Stromal cell of bone marrow (primary cell): ENCODE measurements at places on chromosomes 5 and 9.

- no peak for DNase-seq
Observed at GRCh38 chr9:12739014-12739652, 35.7 kb upstream of the LURAP1L start.

GRCh38 chr5:122412966-122413365 lies 100.9 kb downstream of the SNCAIP start:
- no peak for DNase-seq

- no peak for DNase-seq
Observed at GRCh38 chr5:134492568-134492967, 32.9 kb upstream of the JADE2 start.

DNA sequence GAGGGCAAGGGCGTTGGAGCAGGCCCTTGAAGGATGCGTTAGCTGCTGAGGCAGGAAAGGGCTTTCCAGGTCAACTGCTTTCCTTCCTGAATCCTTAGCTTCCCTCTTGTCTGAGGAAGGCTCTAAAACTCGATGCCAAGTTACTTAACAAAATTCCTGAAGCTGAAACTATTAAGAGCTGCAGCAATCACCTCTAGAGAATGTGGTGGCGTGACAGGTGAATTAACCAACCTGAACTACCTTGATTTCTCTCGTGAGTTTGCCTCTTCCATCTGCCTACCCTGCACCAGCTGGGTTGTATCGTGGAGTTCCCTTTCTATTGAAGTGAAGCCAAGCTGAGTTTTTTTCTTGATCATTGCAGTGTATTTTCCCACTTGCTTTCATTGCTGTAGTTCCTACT lies 96.1 kb downstream of the PDE8B start:
- DNase-seq, result no peak

- peak; percentile 34 for DNase-seq
Observed at GRCh38 chr5:68318955-68319705, 103.6 kb downstream of the PIK3R1 start.

- DNase-seq, result peak; percentile 68
Observed at GRCh38 chr5:137743031-137743640, 7.2 kb upstream of the KLHL3 start.

DNA sequence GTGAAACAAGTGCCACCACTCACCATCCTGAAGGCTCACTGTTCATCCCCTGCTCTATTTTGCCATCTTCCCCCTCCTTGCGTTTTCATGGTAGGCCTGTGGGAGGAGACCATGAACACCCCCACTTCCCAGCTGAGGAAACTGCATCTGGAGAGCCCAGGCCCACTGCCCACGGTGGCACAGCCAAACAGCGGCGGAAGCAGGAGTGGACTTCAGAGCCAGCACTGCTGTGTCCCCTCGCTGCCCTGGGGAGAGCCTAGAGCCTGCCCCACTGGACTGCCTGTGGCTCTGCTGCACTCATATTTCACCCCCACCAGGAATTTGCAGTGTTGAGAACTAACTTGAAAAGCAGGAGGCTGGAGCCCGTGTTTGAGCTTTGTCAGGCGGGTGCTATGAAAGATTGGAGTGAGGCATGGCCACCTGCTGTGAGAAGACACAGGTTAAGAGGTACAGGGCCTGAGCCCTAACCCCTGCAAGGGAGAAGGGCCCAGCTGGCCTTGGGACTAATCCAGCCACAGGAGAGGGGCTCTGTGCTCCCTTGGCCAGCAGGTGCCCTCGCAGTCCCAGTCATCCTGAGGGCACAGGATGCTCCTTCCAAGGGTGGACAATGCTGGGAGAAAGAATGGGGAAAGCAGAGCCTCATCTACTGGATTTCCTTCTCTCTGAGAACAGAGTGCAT lies 79.0 kb downstream of the MACROH2A1 start:
- no peak for DNase-seq

- DNase-seq, result no peak
Observed at GRCh38 chr5:134525683-134526482, 413 bp downstream of the JADE2 start.

GRCh38 chr9:69104830-69105527 lies 69.1 kb upstream of the TJP2 start:
- no peak for DNase-seq

- DNase-seq, result no peak
Observed at GRCh38 chr5:125043781-125044391, 297.4 kb upstream of the ZNF608 start.

GRCh38 chr9:105238302-105238701 lies 6.1 kb upstream of the SLC44A1 start:
- DNase-seq, result no peak

DNA sequence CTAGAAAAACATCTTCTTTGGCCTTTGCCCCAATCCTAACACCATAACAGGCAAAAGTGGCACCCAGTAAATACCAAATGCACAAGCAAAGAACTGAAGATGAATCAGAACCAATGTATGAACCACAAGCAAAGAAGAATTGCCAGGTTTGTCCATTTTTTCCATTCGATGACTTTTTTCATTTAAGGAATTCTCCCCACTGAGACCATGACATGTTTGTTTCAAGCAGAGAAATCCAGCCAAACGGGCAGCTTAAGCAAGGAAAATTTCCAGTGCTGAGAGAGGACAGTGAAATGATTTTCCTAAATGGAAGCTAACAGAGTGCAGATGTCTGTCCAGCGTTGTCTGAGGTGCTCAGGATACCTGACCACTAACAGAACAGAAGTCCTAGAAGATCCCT lies 203.7 kb downstream of the ADAMTS12 start:
- peak; percentile 75 for DNase-seq

DNA sequence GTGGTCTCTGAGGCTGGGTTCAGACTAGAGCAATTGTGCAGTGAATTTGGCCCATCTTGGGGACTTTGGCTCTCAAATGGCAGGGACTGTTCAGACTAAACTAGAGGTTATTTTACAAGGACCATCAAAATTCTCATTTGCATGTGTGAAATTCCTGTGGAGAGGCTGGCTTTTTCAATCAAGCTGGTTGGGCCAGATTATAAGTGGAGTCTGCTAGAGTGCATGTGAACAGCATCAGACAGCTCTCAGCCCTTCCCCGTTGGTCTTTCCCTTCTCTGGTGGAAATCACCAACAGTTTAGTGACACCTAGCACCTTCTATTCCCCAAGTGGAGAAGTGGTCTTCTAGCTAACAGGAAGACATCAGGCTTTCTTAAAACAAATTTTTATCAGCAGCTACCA lies 301.3 kb downstream of the CWC27 start:
- no peak for DNase-seq

- peak; percentile 63 for DNase-seq
Observed at GRCh38 chr9:84261070-84261746, 79.3 kb downstream of the SLC28A3 start.

- DNase-seq, result no peak
Observed at GRCh38 chr5:29157975-29158374, 2035.5 kb upstream of the CDH6 start.

DNA sequence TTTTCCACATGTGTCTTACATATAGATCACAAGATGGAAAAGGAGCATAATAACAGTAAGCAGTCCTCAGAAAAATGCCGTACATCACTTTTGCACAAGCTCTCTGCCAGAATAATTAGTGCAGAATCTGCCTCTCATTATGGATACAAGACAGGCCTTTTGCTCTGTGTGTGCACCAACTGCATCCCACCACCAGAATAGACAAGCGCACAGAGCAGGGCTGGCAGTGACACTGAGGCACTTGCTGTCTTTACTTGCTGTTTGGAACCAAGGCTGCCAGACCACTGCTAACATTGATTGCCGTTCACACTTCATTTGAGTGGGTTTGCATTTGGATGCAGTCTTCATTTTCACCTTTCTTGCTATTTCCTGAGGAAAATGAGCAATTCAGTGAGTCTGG lies 741.3 kb downstream of the TLE1 start:
- DNase-seq, result no peak

DNA sequence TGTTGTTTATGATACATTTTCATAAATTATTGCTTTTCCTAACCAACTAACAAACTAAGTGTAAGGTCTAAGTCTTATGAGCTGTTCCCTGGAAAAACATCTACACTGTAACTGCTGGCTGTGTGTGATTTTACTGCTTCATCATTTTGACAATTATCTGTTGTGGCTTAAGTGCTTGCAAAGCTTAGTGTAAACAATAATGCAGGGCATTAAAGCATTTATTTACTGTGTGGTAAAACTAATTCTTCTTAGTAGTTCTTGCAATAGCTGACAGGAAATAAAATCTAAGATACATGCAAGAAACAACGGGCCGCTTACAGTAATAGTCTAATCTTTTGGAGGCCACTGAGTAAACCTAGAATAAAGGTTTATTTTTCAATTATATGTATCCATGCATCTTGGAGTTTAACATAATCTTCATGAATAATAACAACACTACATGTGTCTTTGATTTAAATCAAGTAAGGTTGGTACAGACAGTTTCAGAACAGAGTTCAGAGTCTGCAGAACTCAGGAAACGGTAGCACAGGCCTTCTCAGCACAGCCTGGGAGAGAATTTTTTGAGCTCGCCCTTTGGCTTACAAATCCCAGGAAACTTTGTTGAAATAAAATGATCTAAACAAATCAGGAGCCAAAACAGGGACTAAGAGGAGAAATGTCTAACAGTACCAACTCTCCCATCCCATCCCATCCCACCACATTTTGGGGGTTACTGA lies 473.1 kb downstream of the NR2F1-AS1 start:
- DNase-seq, result no peak
